ENCODE measurements at places on chromosomes 3 and 15.

DNA sequence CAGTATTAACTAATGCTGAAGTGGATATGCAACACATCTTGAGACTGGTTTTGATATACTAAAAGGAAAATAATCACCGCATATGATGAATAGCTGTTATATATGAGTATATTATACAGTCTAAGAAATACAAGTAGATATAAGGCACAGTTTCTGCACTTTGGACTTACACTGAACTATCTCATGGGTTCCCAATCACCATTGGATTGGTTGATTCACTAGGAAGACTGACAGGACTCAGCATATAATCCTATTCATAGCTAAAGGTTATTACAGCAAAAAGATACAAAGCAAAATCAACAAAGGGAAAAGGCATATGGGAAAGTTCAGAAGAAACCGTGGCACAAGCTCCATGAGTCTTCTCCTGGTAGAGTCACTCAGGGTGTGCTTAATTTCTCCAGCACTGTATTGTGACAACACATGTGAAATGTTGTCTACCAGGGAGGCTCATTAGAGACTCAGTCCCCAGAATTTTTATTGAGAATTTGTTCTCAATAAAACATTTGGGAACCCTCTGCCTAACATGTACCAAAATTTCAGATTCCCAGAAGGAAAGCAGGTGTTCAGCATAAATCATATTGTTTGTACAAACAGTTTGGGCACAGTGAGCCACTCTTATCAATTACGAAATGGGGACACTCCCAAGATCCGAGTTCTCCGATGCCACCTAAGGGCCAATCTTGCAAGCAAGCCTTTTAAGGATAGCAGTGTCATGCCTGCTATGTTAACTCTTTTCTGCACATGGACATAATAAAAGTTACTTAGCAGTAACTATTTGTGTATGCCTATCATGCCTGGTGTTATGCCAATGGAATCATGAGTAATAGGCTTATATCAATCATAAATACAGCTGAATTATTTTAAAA lies 26.8 kb downstream of the CMC1 start:
- no peak overlapping the region for H3K4me3 ChIP-seq
- H3K4me1 ChIP-seq: peaks cover 4% of the 10 kb centered on the region
- no peak for DNase-seq
- H3K36me3 ChIP-seq: peaks cover 4% of the 10 kb centered on the region

GRCh38 chr3:11290743-11291680 lies 18.8 kb downstream of the ATG7 start:
- no peaks in the 10 kb centered on the region for H3K27me3 ChIP-seq
- DNase-seq: no peak
- H3K4me3 ChIP-seq: peak overlapping the region; percentile 80

DNA sequence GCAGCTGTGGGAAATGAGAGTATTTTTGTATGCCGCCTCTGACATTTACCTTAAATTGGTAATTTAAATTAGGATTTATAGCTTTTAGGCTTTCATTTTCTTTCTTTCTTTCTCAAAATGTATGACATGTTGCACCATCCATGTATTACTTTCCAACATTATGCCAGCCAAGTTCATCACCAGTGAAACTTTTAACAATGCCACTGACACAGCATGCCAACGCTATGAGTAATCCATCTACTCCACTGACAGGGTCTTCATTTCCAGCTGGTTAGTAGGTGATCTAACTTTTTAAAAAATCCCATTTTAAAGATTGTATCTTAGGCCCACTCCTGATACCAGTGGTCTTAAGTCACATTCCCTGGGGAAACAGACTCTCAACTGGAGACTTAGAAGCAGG lies 21.8 kb upstream of the CLDN16 start:
- H3K4me1 ChIP-seq: peaks cover 2% of the 10 kb centered on the region
- no peak overlapping the region for H3K27ac ChIP-seq
- DNase-seq: no peak
- H3K4me3 ChIP-seq: no peak overlapping the region
- peaks cover 10% of the 10 kb centered on the region for H3K27me3 ChIP-seq

DNA sequence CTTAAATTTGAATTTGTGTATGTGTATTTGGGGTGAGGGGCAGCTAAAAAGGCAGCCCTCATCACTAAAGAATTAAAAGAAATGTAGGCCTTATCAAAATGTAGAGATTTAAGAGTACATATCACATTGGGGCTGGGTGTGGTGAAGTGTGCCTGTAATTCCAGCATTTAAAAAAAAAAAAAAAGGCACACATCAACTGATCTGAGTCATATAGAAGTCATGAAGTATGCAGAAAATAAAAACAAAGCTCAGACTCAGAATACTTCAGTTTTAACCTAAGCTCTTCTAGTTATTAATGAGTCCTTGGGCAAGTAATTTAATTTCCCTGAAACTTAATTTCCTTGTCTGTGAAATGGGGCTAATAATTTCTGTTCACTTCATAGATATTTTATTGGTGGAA lies 31.6 kb downstream of the SLC24A1 start:
- H3K4me3 ChIP-seq: no peak overlapping the region
- DNase-seq: no peak
- no peak overlapping the region for H3K27ac ChIP-seq
- no peaks in the 10 kb centered on the region for H3K27me3 ChIP-seq
- H3K4me1 ChIP-seq: peaks cover 11% of the 10 kb centered on the region

- H3K27ac ChIP-seq: no peak overlapping the region
- peaks cover 3% of the 10 kb centered on the region for H3K36me3 ChIP-seq
- H3K4me1 ChIP-seq: no peaks in the 10 kb centered on the region
- no peaks in the 10 kb centered on the region for H3K27me3 ChIP-seq
Observed at GRCh38 chr15:51450001-51450400, 108.5 kb downstream of the GLDN start.

- H3K27ac ChIP-seq: peak overlapping the region; percentile 32
- H3K4me1 ChIP-seq: peaks cover 12% of the 10 kb centered on the region
- no peaks in the 10 kb centered on the region for H3K36me3 ChIP-seq
- no peak for DNase-seq
Observed at GRCh38 chr3:45654397-45654944, 34.7 kb upstream of the SACM1L start.

DNA sequence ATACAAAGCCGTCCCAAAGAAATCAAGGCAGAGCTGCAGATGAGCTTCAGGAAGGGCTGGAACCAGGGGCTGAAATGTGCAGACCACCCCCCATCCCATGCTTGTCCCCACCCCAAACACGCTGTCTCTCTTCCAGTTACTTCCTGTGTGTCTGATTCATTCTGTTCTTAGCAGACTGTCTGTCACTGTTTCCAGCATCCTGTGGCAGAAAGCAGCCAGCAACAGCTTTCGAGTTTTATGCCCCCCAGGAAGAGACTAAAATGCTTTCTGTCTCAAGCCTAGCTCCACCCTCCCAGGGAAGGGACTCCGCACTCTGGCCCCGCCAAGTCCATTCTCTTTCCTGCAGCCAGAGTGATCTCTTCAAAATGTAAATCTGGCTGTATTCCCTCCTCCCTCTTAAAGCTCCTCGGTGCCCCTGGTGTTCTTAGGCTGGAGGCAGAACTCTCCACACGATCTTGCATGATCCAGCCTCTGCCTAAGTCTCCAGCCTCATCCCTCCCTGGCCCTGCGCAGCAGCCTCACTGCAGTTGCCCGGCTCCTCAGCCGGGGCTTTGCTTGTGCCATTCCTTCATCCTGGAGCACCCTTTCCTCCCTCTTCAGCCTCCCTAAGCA lies 41.5 kb downstream of the HRH1 start:
- peaks cover 39% of the 10 kb centered on the region for H3K27me3 ChIP-seq
- no peaks in the 10 kb centered on the region for H3K36me3 ChIP-seq
- peaks cover 8% of the 10 kb centered on the region for H3K4me1 ChIP-seq
- no peak overlapping the region for H3K27ac ChIP-seq
- no peak for DNase-seq
- no peak overlapping the region for H3K4me3 ChIP-seq

DNA sequence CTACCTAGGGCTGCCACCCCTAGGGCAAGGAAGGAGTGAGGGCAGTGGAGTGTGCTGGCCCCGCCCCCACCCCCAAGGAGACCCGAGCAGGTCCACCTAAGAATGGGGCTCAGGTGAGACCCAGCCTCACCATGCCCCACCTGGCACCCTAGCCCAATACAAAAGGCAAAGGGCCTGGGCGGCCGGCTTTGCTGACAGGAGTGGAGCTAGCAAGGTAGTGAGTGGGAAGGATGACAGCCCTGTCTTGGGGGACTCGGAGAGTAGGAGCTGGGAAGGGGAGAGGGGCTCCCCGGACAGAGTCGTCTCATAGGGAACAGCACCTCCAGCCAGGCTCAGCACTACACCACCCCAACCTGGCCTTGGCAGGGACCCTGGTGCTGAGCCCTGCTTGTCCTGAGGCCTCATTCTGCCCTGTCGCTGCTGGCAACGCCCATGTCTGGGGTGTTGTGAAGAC lies 12.1 kb downstream of the C15orf39 start:
- peaks cover 27% of the 10 kb centered on the region for H3K4me1 ChIP-seq
- no peak overlapping the region for H3K4me3 ChIP-seq
- H3K27me3 ChIP-seq: no peaks in the 10 kb centered on the region
- no peak for DNase-seq

DNA sequence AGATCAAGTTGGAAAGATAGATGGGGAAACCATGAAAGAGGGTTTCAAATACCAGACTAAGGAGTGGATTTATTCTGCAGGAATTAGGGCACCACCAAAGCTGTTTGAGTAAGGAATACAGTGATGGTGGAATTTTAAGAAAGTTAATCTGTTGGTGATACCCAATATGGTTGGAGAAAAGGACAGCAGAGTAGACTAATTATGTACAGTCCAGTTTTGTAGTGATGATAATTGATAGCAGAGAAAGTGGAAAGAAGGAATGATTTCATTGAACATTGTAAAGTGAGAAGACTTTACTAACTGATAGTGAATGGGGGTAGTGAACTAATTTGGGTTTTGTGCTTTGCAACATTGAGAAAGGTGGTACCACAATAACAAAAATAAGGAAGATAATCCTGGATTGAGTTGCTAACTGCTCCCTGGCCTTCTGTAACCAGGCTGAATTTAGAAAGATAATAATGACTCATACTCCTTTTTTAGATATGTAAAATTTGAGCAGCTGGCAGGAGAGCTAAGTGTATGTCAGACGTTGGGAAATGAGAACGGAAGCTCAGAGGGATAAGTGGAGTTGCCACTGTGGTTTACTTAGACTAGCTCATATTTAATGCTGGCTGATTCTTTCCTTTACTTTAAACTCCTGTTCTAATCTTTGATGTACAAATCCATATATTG lies 16.9 kb downstream of the TCAIM start:
- H3K4me3 ChIP-seq: no peak overlapping the region
- H3K36me3 ChIP-seq: peaks cover 18% of the 10 kb centered on the region
- no peak overlapping the region for H3K27ac ChIP-seq
- no peaks in the 10 kb centered on the region for H3K27me3 ChIP-seq
- DNase-seq: no peak
- H3K4me1 ChIP-seq: peaks cover 11% of the 10 kb centered on the region

GRCh38 chr3:32240159-32240545 lies 1.7 kb downstream of the CMTM8 start:
- peak overlapping the region; percentile 93 for H3K27ac ChIP-seq
- peaks cover 48% of the 10 kb centered on the region for H3K4me1 ChIP-seq
- no peaks in the 10 kb centered on the region for H3K36me3 ChIP-seq
- peak overlapping the region; percentile 91 for H3K4me3 ChIP-seq
- DNase-seq: peak; percentile 23

DNA sequence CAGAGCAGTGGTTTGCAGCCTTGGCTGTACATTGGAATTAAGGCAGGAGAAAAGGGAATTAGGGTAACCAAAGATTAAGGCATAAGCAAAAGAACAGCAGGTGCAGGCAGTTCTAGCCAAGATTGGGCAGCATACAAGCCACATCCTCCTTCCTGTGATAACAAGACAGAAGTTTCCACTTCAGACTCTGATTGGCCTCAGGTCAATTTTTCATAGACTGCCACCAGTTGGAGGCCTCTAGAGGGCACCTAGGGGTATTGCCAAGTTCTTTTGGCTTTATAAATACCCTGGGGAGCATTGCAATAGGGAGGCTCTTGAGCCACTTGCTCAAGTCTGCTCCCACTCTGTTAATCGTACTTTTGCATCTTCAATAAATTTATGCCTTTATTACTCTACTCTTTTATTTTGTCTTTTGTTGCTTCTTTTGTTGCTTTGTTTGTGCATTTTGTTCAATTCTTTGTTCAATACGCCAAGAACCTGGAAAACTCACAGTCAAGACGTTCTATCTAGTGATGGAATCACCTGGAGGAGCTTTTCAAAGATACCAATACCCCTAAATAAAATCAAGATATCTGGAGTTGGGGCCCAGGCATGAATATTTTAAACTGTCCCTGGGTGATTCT lies 32.2 kb upstream of the FMN1 start:
- peak overlapping the region; percentile 78 for H3K27ac ChIP-seq
- DNase-seq: peak; percentile 18
- no peak overlapping the region for H3K4me3 ChIP-seq
- peaks cover 18% of the 10 kb centered on the region for H3K4me1 ChIP-seq
- peaks cover 4% of the 10 kb centered on the region for H3K27me3 ChIP-seq

- no peak overlapping the region for H3K27ac ChIP-seq
- DNase-seq: no peak
- no peaks in the 10 kb centered on the region for H3K36me3 ChIP-seq
- H3K4me3 ChIP-seq: no peak overlapping the region
- H3K27me3 ChIP-seq: peaks cover 21% of the 10 kb centered on the region
- peaks cover 4% of the 10 kb centered on the region for H3K4me1 ChIP-seq
Observed at GRCh38 chr3:153973722-153974265, 147.4 kb upstream of the ARHGEF26 start.

DNA sequence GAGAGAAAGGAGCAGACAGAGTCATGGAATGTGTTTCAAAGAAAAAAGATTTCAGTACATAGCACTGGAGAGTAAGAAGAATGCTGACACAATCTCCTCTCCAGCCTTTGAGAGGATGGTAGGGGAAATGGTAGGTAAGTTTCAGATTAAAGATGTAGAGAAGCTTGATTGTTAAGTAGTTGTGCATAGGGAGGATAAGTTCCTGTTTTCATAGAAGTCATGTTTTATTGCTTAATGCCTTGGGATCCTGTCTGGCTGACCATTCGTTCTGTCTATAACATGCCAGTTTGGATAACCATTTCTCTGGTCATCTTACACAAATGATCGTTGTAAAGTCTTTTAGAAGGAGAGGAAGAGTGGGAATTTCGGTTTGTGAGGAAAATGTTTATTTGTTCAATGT lies 95.7 kb upstream of the IGSF10 start:
- no peak for DNase-seq
- peaks cover 4% of the 10 kb centered on the region for H3K27me3 ChIP-seq
- peak overlapping the region; percentile 1 for H3K4me3 ChIP-seq
- no peaks in the 10 kb centered on the region for H3K4me1 ChIP-seq

- no peak for DNase-seq
- H3K27ac ChIP-seq: no peak overlapping the region
- H3K27me3 ChIP-seq: peaks cover 17% of the 10 kb centered on the region
- H3K36me3 ChIP-seq: no peaks in the 10 kb centered on the region
Observed at GRCh38 chr15:100941536-100941935, 22.4 kb downstream of the LRRK1 start.

Data from T-helper 17 cell (primary cell).